SK-N-SH (cell line): ENCODE measurements at places on chromosomes 11 and 22. TPM values are rescaled to one million over a fixed set of nuclear protein-coding genes. Genes with fewer than 3 reads are reported as not detected.

Gene OR4C11
- not detected in 2 replicates for polyA plus RNA-seq

Gene CABP2
- not detected in 2 replicates for polyA plus RNA-seq

Gene EIF4G2
- 298 and 394 TPM in 2 replicates for polyA plus RNA-seq

Gene SAA4
- polyA plus RNA-seq, result not detected in 2 replicates

Gene C11orf65
- 0.07 and 0.29 TPM in 2 replicates for polyA plus RNA-seq

Gene CASP5
- polyA plus RNA-seq, result not detected in 2 replicates

DNA sequence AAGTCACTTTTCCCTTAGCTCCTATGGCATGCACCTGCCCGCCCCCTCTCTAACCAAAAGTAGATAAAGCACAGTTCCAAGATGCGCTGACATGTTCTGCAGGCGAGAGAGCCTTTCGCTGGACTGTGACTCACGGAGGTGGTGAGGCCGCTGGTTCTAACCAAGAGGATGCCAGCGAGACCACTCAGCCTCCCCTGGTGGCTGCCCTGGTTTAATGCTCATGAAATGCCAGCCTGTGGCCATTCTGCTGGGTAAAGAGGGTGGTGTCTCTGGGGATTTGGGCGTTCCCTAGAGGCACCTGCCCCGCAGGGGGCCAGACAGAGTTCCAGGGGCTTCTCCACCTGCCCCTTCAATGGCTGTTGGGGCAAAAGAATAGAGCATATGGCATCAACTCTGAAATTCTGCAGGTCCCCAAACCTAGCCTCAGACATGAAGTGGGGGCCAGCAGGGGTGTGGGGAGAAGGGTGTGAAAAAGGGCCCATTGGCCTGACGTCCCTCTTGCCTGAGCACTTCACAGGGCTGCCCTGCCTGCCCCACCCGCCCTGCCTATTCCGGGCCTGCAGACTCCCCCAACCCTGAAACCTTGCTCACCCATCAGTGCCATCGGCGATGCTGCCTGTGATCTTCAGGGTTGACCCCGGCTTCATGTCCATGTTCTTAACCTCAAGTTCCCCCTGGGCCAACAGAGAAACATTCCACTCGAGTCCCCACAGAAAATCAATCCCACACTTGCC lies 8.5 kb downstream of the LGALS2 start:
- peak; percentile 38 for DNase-seq
